Placental epithelial cell (primary cell): ENCODE measurements at places on chromosomes 13 and 19. TPM values are rescaled to one million over a fixed set of nuclear protein-coding genes. Genes with fewer than 3 reads are reported as not detected.

Gene ZNF491
- 1.4 and 3.5 TPM in 2 replicates for total RNA-seq

Gene POSTN
- total RNA-seq = 1.8 and 2.7 TPM in 2 replicates

Gene NLRP7
- total RNA-seq = 0.33 TPM in 1 of 2 replicates, not detected in the other

Gene LILRB4
- total RNA-seq = not detected in 2 replicates

Gene ZNF554
- total RNA-seq = 7.2 and 10.2 TPM in 2 replicates

Gene BEST2
- not detected in 2 replicates for total RNA-seq

Gene NRTN
- 0.65 and 1.2 TPM in 2 replicates for total RNA-seq

Gene ACTMAP
- 0.79 and 1.7 TPM in 2 replicates for total RNA-seq
